ENCODE measurements at places on chromosomes 12 and 14. TPM values are rescaled to one million over a fixed set of nuclear protein-coding genes. Genes with fewer than 3 reads are reported as not detected.
A peak's percentile ranks its signal among the peaks of the same experiment; 100 is the strongest.

Gene KLC1
- polyA plus RNA-seq = 91.0 TPM

Gene CREBL2
- 23.6 TPM for polyA plus RNA-seq

Gene KLHL33
- 0.15 TPM for polyA plus RNA-seq

Gene WDHD1
- polyA plus RNA-seq = 0.57 TPM

Gene CCDC184
- 3.1 TPM for polyA plus RNA-seq

Gene NPFF
- 0.99 TPM for polyA plus RNA-seq

Gene SCN8A
- polyA plus RNA-seq = 2.1 TPM

Gene NTN4
- 18.1 TPM for polyA plus RNA-seq

DNA sequence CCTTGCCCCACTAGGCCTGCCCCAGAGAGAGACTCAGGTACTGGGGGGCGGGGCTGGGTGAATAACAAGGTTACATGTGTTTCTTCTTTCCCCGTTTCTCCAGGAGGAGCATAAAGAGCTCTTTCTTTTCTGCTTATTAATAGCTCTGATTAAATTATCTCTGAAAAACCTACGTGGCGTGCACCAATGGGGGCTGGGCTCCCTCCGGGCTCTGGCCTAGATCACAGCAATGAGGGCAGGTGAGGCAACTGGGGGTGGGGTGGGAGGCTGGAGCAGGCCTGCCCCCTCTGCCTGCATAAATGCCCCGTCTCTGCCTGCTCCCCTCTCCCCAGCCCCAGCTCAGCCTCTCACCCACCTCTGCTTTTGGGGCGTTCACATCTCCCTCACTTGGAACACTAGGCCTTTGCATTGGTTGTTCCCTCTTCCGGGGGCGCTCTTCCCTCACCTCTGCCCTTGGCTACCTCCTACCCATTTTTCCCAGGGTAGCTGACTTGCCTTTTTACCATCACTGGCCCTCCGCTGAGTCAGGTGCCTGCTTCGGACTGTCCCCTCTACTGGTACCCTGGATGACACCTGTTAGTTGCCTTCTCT lies 4.1 kb upstream of the FAM222A start:
- DNase-seq = no peak

DNA sequence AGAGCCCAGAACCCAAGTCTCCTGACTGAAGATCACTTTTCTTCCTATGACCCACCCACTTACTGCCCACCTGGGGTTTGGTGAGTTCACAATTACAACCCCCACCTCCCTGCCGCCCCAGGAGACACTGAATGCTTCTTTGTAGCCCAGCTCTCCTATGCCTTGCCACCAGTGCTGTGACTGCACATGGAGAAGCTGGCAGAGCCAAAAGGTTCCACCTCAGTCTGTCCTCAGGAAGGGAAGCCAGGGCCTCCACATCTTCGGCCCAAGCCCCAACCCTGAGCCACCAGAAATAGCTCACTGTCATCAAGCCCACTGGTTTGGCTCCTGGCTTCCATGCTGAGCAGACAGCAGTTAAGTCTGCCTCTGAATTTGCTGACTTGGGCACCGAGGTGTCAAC lies 25.6 kb downstream of the OTUB2 start:
- peak; percentile 8 for DNase-seq

GRCh38 chr14:98140862-98141530 lies 1131.0 kb downstream of the BCL11B start:
- DNase-seq = no peak

GRCh38 chr14:64671591-64671990 lies 32.6 kb upstream of the PLEKHG3 start:
- DNase-seq = no peak

DNA sequence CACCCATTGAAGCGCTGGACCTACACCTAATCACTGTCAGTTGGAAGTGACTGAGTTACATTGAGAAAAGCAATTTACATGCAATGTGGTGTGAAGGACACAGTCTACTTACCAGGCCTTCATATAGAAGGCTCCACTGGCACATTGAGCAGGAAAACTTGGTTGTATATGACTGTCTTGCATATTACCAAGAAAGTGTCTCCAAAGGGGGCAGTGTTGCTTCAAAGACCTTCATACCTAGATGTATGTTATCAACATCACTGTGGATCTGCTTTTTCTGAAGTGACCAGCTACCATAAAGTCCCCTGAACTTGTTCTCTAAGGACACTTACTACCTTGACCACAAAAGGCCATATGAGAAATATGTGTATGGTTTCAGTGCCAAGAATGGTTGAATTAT lies 64.1 kb downstream of the NELL2 start:
- no peak for DNase-seq

DNA sequence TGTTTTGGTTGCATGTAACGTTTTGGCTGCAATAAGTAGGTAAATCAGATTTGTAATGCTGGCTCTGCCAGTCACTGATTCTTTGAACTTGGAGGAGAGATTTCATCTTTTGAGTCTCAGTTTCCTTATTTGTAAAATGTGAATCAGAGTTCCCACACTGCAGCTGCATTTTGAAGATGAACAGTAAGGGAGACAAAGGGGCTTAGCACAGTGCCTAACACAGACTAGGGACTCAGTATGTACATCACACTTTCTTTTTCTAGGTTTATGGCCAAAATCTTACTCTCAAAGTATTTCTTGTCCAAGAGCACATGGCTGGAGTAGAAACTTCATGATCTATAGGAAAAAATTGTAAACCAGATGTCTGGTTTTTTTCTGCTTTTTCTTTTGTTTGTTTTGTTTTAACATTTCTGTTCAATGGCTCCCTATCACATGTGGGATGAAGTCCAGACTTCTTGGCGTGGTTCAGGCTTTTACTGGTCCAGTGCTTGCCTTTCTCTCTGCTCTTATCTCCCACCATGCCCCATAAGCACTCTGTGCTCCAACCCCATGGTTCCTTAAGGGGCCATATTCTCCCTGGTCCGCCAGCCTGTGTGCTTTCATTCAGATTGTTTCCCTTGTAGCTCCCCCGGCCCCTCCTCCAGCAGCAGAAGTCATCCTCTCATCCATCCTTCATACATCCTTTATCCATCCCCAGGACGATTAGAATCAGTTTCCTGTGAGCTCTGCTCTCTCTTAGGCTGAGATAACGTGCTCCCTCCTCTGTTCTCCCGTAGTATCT lies 58.0 kb downstream of the SYNE2 start:
- DNase-seq = no peak

- DNase-seq = no peak
Observed at GRCh38 chr14:90017371-90017770, 44.4 kb upstream of the KCNK13 start.

DNA sequence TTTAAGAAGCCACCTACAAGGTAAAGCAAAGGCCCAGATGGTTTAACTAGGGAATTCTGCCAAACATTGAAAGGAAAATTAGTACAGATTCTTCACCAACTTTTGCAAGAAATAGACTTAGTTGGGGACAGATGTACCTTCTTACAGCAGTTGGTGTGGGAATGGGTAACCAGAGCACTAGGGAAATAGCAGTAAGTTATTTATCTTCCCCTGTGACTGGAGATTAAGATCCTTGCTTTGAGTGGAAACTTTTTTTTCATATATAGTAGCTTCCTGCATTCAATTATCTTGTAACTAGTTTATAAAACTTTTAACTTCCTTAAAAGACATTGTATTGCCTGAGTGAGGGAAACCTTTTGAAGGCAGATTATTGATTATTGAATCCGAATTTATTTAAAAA lies 44.2 kb downstream of the ARID2 start:
- no peak for DNase-seq

DNA sequence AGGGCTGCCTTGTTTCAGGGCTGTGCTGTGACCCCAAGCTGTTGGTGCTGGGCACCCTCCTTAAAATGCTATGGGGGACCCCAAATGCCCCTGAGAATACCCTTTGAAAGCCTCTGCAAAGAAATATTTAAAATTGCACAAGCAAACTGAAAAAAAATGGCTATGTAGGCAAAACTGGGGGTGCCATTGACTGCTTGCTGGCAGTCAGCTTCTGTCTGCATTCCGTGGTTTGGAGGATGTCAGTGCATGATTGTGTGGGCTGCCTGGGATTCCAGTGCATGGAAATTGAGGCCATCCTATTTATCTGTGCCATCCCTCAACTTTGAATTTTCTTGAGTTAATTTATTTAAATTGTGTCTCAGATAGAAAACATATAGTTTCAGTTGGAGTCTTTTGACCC lies 113.7 kb upstream of the RTL1 start:
- DNase-seq = no peak

GRCh38 chr14:35925319-35925718 lies 99.2 kb downstream of the BRMS1L start:
- DNase-seq = no peak

DNA sequence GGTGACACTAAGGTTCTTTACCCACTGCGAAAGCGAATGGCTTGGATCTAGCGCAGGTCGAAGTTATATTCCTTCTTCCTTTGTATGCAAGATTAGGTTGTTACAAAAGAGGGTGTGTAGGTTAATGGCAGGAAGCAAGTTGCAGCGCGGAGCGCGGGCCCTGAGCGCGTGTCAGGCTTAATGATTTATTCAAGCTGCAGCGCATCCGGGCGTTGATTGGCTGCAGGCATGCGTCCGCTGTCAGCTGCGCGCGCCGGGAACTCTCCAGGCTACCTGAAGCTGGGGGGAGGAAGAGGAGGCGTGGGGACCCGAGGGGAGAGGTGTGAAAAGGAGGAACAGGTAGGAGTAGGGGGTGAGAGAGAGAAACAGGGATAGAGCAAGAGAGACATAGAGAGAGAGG lies 7.4 kb downstream of the ASCL1 start:
- DNase-seq = no peak

- no peak for DNase-seq
Observed at GRCh38 chr12:101571105-101571504, 23.7 kb upstream of the MYBPC1 start.

GRCh38 chr14:102215071-102215470 lies 75.4 kb downstream of the WDR20 start:
- DNase-seq = peak; percentile 32

- DNase-seq = no peak
Observed at GRCh38 chr12:65607401-65607841, 216.9 kb upstream of the HMGA2 start.

- peak; percentile 88 for DNase-seq
Observed at GRCh38 chr14:37197421-37198272, at the start of gene MIPOL1. Gene MIPOL1 (plus strand): TSS chr14:37197937. CDS start chr14:37247889, 49,952 bp downstream.

DNA sequence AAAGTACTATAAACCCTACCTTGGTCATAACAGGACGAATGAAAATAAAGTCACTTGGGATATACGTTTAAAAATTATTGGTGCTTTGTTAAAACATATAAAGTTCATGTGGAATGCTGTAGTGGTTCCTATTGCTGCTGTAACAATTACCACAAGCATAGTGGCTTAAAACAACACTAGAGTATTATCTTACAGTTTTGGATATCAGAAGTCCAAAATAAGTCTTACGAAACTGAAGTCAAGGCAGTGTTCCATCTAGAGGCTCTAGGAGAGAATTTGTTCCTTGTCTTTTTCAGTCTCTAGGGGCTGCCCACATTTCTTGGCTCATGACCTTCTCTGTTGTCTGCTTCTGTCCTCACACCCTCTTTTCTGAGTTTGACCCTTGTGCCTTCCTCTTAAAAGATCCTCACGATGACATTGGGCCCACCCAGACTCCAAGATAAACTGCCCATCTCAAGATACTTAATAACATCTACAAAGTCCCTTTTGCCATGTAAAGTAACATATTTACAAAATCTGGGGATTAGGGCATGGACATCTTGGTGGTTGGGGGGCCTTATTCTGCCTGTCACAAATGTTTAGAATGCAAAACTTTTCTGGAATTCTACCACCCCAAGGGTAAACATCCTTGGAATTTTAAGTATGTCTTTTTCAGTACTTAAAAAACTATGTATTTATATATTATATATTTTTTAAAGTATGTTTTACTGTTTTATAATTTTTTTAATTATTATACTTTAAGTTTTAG lies 178.1 kb downstream of the ETNK1 start:
- no peak for DNase-seq

DNA sequence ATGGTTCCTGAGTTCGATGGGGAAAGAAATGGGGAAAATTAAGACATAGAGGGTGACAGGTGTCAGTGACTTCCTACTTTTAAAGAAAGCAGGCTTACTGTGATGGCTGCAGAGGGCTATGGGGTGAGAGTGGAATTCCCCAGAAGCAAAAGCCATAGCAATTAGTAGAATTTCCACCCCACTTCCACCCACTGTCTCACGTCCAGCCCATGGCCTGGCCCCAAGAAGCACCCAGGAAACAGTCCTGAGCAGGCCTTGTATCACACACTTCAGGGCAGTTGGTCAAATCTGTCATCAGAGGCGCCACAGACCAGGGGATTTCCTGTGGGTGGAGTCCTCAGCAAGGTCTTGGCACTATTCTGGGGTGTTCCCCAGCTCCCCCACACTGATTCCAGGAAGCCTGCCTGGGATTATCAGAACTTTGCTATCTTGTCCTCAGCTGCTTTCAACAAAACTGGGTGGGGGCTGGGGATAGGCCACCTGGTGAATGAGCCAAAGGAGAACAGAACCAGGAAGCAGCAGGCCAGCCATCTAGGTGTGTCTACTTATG lies 120.1 kb upstream of the CCND2 start:
- no peak for DNase-seq

DNA sequence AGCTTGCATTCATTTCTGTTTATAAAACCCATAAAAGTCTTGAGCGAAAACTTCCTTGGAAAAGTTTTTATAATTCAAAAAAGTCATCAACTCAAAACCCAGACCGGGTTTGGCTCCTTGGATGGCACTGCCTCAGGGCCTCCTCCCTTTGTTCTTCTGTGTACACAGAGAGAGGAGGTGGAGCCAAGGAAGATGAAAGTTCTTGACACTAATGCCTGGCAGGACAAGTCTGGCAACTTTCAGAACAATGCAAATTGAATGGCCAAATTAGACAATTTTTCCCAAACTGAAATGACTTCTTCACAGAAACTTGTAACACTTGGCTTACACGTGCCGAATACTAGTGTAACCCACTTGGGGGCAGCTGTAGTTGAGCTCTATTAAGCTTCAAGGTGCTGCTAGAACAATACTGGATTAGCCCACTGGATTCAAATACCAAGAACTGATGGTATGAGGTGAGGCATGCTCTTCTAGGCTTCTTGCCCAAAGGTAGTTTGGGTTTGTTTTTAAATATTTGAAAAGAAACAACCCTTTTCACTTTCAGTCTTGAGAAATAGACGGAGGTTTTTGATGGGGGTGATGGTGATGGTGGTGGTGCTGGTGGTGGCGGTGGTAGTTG lies 86.6 kb upstream of the FRMD6 start:
- DNase-seq = no peak

DNA sequence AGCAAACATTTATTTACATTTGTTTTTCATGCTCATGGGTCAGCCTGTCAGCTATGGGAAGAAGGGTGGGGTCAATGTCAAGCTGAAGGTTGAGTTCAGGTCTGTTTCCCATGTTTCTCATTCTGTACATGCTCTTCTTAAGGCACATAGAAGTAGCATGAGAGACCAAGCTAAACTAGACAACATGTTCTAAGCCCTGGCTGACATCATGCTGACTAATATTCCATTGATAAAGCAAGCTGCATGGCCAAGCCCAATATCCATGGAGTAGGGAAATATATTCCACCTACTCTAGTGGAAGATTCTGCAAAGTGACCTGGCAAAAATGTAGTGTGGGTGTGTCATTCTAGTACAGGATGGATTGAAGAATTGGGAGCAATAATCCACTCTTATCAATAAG lies 44.1 kb downstream of the PLXNC1 start:
- DNase-seq = no peak

GRCh38 chr12:43370263-43370662 lies 181.7 kb downstream of the ADAMTS20 start:
- no peak for DNase-seq

- no peak for DNase-seq
Observed at GRCh38 chr12:43766291-43766690, 7.5 kb downstream of the IRAK4 start.
